CD4-positive, alpha-beta T cell treated with Interleukin-17A for 4 hours (primary cell): ENCODE measurements at places on chromosomes 6 and 20.
A peak's percentile ranks its signal among the peaks of the same experiment; 100 is the strongest.

GRCh38 chr6:2103765-2104523, 141.5 kb downstream of the GMDS start:
- DNase-seq, result no peak

DNA sequence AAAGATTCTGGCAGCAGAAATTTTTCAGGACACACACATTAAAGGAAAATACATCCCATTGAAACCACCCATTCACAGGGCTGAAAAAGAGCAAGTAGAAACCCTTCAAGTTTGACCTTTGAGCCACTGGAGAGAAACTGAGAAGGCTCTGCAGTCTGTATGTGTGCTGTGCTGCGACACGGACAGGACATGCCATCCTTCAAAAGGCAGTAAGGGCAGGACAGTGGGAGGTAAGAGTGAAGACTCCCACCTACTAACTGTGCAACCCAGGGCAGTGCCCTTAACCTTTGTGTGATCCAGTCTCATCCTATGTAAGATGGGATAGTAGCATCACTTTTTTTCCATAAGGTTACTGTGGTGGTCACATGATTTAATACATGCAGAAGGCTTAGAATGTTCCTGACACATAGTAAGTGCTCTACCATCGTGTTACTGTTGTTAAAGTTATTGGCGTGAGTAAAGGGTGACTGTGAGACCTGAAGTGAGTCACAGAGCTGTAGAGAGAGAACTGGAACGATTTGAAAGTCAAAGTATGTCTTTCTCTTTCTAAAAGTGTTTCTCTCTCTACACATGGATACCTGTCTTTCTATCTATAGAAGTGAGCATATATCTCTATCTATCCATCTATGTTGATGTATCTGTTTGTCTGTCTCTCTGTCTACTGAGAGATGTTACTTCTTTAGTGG, 153.7 kb upstream of the OLIG3 start:
- DNase-seq, result no peak

GRCh38 chr20:15032352-15032622, 694.9 kb upstream of the FLRT3 start:
- no peak for DNase-seq

GRCh38 chr6:163731215-163732013, 316.9 kb downstream of the QKI start:
- DNase-seq, result no peak

- DNase-seq, result peak; percentile 30
These were observed 119.7 kb downstream of the RTN4IP1 start for GRCh38 chr6:106509420-106510089.

GRCh38 chr6:49949062-49949461, 14.9 kb downstream of the DEFB114 start:
- DNase-seq, result no peak

DNA sequence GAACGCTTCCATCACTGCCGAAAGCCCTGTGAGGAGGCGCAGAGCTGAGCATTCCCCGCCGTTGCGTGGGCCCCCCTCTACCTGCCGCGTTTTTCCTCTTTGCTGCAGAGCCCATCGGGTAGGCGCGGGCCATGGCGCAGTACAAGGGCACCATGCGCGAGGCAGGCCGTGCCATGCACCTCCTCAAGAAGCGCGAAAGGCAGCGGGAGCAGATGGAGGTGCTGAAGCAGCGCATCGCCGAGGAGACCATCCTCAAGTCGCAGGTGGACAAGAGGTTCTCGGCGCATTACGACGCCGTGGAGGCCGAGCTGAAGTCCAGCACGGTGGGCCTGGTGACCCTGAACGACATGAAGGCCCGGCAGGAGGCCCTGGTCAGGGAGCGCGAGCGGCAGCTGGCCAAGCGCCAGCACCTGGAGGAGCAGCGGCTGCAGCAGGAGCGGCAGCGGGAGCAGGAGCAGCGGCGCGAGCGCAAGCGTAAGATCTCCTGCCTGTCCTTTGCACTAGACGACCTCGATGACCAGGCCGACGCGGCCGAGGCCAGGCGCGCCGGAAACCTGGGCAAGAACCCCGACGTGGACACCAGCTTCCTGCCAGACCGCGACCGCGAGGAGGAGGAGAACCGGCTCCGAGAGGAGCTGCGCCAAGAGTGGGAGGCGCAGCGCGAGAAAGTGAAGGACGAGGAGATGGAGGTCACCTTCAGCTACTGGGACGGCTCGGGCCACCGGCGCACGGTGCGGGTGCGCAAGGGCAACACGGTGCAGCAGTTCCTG, 693 bp downstream of the FAM50B start:
- DNase-seq, result no peak

DNA sequence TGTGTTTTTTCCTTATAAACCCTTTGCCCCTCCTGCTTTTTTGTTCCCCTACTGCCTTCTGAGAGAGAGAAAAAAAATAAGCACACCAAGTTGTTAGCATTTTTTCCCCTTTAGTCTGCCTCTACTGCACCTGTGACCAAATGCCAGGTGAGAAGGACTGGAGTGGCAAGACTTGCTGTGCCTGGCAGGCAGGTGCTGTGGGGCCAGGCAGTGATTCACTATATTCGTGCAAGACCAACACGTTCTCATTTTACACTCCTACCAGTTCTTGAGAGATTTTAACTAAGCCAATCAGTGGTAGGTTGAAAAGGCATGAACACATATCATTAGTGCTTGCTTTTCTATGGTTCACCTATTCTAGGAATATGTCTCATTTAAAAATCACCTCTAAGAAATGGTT, 109.7 kb downstream of the FIG4 start:
- no peak for DNase-seq

GRCh38 chr20:63740070-63740626, 572 bp downstream of the SLC2A4RG start:
- peak; percentile 72 for DNase-seq

DNA sequence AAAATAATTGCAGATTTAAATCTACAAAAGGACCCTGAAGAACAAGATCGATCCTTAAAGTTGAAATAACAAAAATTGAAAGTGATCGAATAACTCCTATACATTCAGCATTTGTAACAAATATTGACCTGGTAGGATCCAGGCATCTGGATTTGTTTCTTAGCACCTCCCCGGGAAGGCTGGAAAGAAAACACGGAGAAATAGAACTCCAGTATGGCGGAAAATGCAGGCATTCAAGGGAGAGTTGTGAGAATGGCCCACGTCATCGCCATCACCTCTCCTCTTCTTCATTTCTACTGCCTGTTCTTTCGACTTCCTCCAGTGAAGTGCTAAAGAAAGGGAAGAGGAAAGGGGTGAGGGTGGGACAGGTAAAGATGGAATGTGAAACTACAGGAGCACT, 242.3 kb upstream of the TFAP2D start:
- no peak for DNase-seq

- no peak for DNase-seq
These were observed 543.6 kb downstream of the GRIK2 start for GRCh38 chr6:101937108-101937507.

DNA sequence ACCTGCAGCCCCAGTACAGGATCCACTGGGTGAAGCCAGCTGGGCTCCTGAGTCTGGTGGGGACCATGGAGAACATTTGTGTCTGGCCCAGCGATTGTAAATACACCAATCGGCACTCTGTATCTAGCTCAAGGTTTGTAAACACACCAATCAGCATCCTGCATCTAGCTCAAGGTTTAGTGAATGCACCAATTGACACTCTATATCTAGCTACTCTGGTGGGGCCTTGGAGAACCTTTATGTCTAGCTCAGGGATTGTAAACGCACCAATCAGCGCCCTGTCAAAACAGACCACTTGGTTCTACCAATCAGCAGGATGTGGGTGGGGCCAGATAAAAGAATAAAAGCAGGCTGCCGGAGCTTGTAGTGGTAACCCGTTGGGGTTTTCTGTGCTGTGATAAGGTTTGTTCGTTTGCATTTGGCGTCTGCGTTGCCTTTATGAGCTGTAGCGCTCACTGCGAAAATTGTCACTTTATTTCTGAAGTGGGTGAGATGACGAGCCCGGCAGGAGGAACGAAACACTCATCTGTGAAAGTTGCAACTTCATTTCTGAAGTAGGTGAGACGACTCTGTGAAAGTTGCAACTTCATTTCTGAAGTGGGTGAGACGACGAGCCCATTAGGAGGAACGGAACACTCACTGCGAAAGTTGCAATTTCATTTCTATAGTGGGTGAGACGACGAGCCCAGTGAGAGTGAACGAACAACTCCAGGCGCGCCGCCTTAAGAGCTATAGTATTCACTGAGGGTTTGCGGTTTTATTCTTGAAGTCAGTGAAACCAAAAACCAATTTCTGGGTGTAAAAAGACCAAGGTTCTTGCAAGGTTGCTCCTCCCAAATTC, 31.1 kb downstream of the SERPINB6 start:
- peak; percentile 74 for DNase-seq

GRCh38 chr6:142301651-142302391, at the start of gene ADGRG6:
Gene ADGRG6 (plus strand): TSS chr6:142302007. CDS start chr6:142302330, 323 bp downstream.
- peak; percentile 63 for DNase-seq

DNA sequence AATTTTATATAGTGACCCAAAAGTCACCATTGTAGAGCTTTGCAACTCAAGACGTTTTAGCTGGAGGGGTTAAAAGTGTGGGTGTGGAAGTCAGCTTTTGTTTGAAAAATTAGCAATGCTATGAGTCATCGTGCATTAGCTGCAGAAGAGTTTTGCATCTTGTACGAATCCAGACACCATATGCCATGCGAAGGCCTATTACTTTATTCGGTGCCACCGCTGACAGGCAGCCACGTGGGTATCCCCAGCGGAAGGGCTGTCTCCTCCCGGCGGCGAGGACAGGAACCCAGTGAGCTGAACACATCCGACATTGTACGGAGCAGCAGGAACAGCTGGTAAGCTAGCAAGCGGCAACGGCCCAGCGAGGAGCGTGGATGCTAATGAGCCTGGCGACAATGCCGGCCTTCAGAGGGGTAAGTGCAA, 84.4 kb downstream of the INSM1 start:
- peak; percentile 69 for DNase-seq

GRCh38 chr20:44069203-44070011, 117.6 kb downstream of the JPH2 start:
- DNase-seq, result peak; percentile 75

- DNase-seq, result no peak
These were observed 9.6 kb upstream of the BEND3 start for GRCh38 chr6:107124934-107125348.

- no peak for DNase-seq
These were observed 69.8 kb downstream of the DST start for GRCh38 chr6:56572788-56573471.

GRCh38 chr6:128410584-128410983, 109.8 kb downstream of the PTPRK start:
- DNase-seq, result no peak

DNA sequence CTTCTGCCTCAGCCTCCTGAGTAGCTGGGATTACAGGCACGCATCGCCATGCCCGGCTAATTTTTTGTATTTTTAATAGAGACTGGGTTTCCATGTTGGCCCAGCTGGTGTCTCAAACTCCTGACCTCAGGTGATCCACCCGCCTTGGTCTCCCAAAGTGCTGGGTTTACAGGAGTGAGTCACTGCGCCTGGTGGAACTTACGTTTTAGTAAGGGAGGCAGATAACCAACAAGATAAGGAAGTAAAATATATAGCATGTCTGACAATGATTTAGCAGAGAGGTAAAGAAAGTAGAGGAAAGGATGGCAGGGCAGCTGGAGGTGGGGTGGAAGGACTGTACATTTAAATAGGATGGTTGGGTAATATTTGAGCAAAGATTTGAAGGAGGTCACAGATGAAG, 12.8 kb upstream of the MYMX start:
- no peak for DNase-seq

DNA sequence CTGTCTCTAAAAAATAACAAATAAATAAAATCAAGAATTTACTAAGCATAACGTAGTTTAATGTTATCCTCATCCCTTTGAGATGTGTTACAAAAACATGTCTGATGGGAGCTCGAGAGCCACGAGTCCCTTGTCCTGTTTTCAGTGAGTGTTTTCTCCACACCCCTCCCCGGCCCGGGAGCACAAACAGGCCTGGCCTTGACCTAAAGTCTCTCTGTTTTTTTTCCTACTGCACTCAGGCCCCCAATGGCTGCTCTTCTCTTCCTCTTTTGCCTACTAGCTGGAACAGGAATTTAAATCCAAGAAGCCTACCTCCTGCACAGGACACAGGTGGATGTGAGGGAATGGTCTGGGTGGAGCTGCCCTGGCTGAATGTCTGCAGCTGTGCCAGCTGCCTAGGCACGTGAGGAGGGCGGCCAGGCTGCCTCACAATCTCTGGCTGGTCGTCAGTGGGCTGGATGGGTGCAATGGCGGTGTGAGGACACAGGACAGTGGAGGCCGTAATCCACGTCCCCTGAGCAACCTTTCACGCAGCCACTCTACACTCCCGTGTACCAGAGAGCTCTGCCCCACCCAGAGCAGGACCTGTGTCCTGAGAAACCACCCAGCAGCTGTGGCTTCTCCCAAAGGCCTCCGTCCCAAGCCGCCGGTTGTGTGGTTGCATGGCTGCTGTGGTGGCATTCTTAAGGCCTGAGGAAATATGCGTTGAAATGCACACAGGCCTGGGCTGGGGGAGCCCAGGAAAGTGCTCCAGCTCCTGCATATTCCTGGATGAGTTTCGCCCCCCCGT, 117.5 kb downstream of the FAM120B start:
- DNase-seq, result no peak

DNA sequence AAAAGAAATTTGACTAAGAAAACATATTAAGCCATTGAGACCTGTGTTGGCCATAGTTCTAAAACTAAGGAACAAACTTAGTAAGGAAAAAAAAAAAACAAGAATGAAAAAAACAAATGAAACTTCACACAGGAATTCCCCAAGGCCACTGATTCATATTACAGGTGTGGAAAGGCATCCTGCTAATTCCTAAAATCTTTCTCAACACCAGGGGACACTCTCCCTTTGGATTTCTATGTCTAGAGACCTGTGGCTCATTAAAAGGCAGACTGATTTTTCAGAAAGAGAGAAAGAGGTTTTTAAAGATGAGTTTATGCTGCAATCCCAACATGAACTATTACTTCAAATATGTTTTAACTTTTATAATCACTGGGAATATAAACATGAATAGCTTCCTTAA, at the start of gene OR12D1:
Gene OR12D1, plus strand, starts transcription at position 341 of the 400 bp plus-strand sequence.
- DNase-seq, result no peak

DNA sequence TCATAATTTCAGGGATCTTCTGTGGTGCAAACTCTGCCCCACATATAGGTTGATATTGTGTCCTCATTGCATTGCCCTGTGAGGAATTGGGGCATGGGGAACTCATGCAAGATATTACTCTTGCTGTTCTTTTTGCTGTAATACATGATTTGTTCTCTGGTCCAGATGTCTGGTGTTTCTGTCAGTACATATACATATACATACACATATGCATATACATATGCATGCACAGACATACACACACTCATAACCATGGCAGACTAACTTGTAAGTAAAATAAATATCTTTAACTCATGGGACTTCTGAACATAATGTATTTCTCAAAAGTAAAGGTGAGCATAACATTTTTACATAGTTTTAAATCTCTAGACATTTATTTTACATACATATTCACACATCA, 438.3 kb downstream of the CD109 start:
- DNase-seq, result no peak

- DNase-seq, result no peak
These were observed 34.7 kb upstream of the IRF4 start for GRCh38 chr6:356828-357251.

DNA sequence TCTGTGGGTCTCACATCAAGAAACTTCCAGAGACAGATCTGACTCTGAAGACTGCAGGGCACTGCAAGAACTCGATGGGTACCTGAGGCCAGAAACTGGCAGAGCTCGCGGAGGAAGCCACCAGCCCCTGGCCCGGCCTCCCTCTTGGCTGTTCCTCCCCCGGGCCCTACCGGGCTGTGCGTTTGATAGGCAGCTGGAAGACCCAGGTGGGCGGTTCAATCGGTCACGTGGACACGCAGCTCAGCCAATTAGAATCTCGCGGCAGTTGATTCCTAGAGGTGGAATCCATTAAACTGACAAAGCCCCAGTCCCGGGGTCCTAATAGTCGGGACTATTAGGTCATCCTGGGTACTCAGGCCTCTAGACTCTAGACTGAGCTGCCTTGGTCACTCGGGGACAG, 154.2 kb upstream of the PROKR2 start:
- DNase-seq, result no peak

GRCh38 chr6:145865175-145865574, 50.6 kb upstream of the FBXO30 start:
- no peak for DNase-seq
